ENCODE measurements at places on chromosomes 3 and 15.
A peak's percentile ranks its signal among the peaks of the same experiment; 100 is the strongest.

- DNase-seq, result no peak
Observed at GRCh38 chr15:56653107-56653506, 80.2 kb downstream of the ZNF280D start.

DNA sequence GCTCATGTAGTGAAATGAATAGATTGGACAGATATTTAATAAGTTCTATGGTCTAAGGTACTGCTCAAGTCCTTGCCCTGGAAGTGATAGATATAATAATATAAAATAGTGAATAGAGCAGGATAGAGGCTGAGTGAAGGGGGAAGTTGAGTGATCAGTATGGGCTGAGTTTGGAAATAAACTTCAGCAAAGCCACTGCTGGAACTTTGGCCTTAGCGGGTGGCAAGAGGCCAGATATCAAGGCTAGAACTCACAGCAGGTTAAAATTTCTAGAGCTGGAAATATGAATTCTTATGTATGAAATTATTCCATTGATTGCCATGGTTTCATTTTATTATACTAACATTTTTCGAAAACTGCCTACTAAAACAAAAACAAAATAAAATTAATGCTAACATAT is 267.6 kb upstream of the DPH6 start:
- DNase-seq, result no peak

GRCh38 chr3:37997791-37998370 is 7.3 kb downstream of the VILL start:
- DNase-seq, result no peak

GRCh38 chr15:46111730-46112129 is 476.9 kb downstream of the SQOR start:
- DNase-seq, result no peak

DNA sequence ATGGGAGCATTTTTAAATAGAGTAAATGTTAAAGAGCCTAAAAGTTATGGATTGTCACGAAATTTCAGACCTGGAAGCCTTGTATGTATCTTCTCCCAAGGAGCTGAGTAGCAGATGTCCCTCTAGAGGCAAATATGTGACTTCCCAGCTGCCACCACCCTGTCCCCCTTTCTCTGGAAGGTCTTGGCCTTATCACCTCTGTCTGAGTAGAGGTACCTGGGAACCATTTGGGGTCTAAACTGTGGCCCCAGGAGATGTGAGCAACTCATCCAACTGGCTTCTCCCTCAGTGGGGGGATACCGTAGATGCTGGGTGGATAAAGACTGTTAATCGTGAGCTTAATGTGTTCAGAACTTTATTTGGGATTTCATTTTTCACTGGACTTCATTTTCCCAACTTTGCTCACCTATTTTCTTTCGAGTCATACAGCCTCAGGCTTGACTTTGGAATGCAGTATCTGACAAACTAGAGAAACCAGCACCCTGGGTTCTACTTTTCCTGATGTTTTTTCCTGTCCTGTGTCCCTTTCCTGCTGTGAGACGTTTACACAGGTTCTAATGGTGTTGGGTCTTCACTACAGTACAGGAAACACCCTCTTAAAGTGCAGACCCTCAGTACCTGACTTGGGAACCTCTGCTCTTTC is 53.3 kb upstream of the CCR4 start:
- DNase-seq, result no peak

- no peak for DNase-seq
Observed at GRCh38 chr3:113662824-113663223, 33.6 kb downstream of the USF3 start.

DNA sequence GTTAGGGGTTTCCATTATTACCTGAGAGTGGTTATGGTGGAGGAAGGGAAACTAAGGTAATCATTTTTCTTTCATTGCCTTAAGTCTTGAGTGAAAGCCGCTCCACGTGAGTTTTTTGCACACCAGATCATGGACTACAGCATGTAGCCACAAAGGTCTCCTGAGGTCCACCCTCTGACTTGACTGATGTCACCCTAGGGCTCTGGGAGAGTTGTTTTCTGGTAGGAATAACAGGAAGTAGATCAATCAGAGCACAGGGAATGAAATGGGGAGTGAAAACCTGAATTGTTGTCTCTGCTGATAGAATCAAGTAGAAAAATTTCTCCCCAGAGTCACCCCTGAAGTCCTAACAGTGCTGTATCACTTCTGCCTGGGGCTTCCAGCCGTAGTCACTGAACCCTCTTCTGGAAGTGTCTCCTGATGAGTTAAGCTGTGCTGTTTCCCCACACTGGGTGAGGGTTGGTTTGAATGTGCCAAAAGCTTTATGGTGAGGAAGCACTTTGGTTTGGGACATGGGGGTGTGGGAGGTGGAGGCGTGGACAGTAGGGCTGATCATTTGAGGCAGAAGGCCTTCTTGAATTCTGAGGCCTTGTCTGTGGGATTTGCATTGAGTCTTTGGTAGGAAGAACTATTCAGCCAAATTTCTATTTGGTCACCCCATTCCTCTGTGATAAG is 64.3 kb downstream of the SLCO3A1 start:
- no peak for DNase-seq

GRCh38 chr3:140152851-140153639 is 218.1 kb downstream of the CLSTN2 start:
- no peak for DNase-seq

DNA sequence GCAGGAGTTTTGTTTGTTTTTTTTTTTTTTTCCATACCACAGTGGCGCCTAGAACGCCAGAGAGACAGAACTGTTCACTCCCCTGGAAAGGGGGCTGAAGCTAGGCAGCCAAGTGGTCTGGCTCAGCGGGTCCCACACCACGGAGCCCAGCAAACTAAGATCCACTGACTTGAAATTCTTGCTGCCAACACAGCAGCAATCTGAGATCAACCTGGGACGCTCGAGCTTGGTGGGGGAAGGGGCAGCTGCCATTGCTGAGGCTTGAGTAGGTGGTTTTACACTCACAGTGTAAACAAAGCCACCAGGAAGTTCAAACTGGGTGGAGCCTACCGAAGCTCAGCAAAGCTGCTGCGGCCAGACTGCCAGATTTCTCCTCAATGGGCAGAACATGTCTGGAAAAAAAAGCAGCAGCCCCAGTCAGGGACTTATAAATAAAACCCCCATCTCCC is 29.8 kb downstream of the SPICE1 start:
- DNase-seq, result no peak

DNA sequence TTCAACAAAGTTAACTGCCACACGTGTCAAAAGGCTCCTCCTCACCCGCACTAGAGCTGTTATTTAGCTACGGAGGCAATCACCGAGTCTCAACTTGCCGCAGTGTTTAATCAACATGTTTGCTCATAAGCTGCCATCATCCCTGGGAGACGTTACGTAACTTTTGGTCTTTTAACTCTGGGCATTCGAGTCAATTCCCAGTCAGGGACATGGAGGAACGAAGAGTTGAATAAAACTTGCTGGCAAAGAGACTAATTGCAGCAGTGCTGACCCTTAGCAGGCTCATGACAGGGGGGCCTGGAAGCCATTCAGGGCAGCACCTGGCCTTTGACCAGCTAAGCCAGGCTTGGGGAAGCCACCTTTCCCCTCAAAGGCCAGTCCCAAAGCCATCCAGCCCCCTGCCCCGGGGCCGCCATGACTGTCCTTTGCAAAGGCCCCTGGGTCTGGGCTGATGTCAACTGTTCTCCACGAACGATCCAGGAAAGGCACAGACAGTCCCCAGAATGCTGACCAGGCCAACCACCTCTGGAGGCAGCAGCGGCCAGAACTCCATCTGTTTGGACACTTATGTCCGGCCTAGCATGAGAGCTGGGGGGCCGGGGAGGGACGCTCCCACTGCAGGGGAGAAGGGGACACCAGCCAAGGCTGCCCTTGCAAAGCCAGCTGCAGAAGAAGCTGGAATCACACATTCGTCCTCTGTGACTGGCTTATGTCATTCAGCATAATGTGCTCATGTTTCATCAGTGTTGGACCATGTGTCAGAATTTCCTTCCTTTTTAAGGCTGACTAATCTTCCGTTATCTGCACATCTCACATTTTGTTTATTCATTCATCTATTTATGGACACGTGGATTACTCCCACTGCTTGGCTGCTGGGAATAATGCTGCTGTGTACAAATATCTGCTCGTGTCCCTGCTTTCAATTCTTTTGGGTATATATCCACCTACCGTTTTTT is 43.7 kb downstream of the PCSK6 start:
- DNase-seq, result peak; percentile 31

- DNase-seq, result no peak
Observed at GRCh38 chr3:56125358-56126005, 342.8 kb downstream of the ERC2 start.

DNA sequence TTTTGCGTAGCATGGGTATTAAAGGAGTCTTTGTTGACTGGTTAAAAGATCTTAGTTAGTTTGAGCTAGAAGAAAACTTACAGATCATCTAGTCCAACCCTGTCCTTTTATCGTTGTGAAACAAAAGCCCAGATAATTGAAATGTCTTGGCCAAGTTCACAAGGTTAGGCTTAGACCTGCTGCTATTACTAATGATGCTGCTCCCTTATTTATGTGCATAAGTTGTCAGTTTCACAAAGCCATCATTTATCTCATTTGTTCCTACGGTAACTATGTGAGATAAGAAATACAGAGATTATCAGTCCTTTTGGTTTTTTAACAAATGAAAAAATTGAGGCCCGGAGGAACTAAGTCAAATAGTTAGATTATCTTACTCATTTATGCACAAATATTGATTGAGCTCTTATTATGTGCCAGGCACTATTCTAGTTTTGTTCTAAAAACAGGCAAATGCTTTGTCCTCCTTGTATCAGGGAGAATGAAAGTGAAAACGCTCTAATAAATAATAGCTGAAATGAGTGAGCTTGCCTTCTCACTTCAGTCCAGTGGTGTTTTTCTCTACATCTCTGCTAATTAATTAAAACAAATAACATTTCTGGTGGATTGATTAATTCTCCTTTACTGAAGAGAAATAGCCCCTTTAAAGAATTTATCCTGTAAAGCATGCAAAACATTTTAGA is 49.1 kb upstream of the TPRG1 start:
- DNase-seq, result no peak

DNA sequence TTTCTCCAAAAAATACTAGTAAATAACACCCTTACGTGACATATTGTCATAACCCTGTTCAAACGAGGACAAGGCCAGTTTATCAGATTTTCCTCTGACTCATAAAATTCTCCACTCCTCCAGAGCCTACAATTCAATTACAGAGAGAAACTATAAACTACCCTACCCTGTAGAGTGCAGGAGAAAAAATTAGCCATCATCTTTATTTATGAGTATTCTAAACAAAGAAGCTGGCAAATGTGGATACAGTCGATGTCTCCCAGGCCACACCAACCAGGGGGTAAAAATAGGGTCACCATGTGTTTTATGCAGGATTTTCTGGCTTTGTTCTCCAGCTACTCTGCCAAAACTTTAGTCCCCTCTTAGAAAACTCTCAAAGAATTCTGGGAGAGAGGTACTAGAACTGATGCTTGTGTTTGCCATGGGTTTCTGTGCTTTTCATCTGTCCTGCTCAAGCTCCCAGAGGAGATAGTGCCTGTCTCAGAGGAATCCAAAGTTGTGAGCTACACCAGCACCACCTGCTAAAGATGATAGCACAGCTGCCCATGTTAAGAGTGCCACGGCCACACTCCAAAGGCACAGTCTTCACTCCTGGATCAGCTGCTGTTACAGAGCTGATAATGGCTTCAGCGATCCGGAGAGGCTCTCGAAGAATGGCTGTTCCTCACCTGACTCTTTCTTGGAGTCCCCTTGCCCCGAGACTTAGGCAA is 150.2 kb downstream of the IMPG2 start:
- DNase-seq, result no peak

GRCh38 chr3:114290911-114291901 is 2.6 kb upstream of the TIGIT start:
- DNase-seq, result peak; percentile 49

DNA sequence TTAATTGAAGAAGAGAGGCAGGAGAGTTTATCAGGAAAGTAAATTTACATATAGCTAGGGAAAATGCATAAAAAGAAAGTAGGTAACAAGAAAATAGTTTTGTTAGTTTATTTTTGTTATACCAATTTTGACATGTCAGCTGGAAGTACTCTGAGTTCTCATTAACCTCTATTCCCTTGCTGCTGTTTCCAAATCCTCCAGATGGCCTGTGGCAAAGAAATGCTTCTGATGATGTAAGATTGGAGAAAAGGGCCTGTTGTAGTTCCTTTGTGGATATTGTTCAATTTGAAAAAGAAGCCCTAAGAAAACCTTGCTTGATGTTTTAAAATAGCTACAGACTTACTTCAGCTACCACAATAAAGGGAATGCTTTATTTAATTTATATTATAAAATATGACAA is 192.9 kb upstream of the SLITRK3 start:
- DNase-seq, result no peak

DNA sequence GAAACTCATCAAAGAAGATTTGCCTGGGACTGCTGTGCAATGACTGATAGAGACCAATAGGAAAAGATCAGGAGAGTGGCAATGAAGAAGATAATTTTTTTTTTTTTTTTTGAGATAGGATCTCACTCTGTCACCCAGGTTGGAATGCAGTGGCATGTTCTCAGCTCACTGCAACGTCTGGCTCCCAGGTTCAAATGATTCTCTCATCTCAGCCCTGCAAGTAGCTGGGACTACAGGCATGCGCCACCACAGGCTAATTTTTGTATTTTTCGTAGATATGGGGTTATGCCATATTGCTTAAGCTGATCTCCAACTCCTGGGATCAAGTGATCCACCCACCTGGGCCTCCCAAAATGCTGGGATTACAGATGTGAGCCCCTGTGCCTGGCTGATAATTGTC is 116.9 kb upstream of the CCNL1 start:
- no peak for DNase-seq

DNA sequence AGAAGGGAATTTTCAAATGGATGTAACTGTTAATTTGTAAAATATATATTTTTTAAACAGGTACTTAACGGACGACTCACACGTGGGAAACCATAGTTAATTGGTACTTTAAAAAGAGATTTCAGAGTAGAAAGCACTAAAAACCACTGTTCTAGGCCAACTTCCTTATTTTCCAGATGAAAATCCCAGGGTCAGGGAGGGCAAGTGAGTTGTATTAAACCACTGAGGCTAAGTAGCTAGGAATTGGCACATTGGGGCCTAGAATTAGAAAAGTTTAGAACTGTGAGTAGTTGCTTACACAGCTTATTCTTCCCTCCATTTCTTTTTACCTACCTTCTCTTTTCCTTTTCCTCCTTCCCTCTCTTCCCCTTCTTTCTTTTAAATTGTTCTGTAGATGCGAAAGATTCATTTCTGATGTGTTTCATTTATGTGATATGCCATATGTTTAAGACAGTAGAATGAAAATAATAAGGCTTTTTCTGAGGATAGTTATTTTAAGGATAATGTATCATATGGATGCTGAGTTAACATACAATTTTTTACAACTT is 4.1 kb upstream of the UTS2B start:
- no peak for DNase-seq

DNA sequence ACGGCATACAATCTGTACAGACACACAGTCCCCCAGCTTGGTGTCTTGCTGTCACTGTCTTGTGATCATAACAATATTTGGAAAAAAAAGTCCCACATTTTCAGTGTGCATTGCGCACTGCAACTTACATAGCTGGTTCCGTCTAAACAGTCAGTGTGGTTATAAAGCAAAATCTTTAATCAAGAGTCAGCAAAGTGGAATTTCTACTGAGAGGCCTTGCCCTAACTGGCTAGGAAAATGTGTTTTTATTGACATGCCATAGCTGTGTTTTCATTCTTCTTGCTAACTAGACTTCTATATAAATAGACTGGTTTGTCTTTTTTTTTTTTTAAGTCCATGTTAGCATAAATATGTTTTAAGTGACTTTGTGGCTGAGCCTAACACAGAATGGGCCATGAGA is 174.8 kb downstream of the POLR2M start:
- DNase-seq, result no peak

- DNase-seq, result peak; percentile 63
Observed at GRCh38 chr15:33013827-33014445, 180.6 kb downstream of the FMN1 start.
